Activated naive CD8-positive, alpha-beta T cell treated with anti-CD3 and anti-CD28 coated beads for 36 hours (primary cell): ENCODE measurements at places on chromosomes 13 and 19.

- no peak for DNase-seq
These were observed 76.2 kb upstream of the IRS2 start for GRCh38 chr13:109862627-109863026.

GRCh38 chr13:36432106-36432544 lies at the start of gene CCNA1:
TSS of gene CCNA1 (plus strand) at chr13:36432495. CDS start at chr13:36433057, 562 bp downstream.
- DNase-seq = peak; percentile 36

DNA sequence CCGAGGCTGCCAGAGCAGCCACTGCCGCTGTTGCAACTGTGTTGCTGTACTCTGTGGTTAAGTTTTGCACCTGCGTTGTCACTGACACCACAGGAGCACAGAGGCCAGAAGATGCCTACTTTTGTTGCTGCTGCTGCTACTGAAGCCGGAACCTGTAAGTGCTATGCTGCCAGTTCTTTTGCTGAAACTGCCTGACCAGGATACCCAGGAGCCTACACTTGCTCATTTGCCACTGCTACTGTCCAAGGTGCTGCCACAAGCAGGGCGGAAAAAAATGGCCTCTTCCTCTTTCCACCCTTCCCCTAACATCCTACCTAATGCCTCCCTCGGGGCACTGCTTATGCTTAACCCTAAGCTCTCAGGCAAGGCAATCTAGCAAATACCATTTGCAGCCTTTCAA lies 29.0 kb upstream of the NBEA start:
- no peak for DNase-seq

DNA sequence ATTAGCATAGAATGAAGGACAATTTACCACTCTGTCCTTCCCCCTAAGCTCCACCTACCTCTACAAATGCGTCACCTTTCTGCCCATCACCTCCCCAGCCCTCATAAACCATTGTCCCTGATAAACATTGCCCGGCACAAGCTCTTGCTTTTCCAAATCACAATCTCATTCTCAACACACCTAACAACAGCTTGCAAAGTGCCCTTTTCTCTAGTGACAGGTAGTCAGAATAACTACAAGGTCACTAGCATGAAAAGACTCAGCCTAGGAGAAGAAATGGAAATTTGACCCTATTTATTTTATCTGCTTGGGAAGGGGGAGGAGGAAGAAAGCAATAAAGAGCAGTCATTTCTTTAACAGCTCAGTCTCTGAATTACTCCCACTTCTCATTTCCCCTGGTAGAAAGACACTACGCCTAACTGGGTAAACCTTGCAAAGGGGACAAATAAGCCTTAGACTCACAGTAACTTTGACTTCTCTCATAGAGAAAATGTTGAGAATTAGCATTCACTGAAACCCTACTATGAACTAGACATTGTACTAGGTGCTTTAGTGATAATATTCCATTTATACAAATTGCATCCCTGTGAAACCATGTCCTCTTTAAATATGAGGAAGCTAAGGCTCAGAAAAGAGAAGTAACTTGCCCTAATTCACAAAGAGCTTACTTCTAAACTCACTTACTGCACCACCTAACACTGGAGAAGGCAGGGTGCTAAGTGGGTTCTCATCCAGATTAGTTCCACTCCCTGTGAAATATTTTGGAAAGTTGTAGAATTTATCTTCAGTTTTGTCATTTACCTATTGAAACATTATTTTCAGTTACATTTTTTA lies 116.2 kb upstream of the FNDC3A start:
- DNase-seq = no peak

- DNase-seq = peak; percentile 20
These were observed 34.4 kb upstream of the MIR17HG start for GRCh38 chr13:91313103-91313502.

- DNase-seq = no peak
These were observed 95.9 kb upstream of the RAP2A start for GRCh38 chr13:97337985-97338499.

GRCh38 chr19:6730153-6730804 lies 7.1 kb downstream of the GPR108 start:
- DNase-seq = peak; percentile 56

GRCh38 chr19:20167020-20167644 lies at the start of gene ZNF486:
TSS of gene ZNF486 (plus strand) at chr19:20167214. CDS start at chr19:20167331, 117 bp downstream.
- peak; percentile 93 for DNase-seq

DNA sequence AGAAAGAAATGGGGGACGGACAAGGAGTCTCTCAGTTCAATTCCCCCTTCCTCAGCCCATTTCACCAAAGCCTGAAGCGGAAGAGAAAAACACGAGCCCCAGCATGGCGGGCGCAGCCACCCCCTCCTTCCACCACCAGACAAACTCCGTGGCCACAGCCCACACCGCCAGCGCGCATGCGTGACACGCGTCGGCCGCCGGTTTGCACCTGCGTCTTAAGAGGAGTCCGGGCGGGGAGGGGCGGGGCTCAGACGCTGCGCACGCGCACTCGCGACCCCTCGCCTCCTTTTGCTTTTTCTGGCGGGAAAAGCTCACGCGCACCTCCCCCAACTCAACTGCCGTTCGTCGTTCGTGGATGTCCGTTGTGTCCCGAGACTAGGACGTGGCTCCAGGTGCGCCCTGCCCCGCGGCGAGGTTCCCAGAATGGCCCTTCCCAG lies at the start of gene KASH5:
KASH5 (plus strand) TSS at position 314 of the 437 bp plus-strand sequence. CDS start 2,635 bp downstream, outside the sequence.
- DNase-seq = peak; percentile 86

- DNase-seq = no peak
These were observed 7.1 kb upstream of the KLK5 start for GRCh38 chr19:50959731-50960500.

- no peak for DNase-seq
These were observed 3.6 kb upstream of the HPN start for GRCh38 chr19:35037716-35038622.

DNA sequence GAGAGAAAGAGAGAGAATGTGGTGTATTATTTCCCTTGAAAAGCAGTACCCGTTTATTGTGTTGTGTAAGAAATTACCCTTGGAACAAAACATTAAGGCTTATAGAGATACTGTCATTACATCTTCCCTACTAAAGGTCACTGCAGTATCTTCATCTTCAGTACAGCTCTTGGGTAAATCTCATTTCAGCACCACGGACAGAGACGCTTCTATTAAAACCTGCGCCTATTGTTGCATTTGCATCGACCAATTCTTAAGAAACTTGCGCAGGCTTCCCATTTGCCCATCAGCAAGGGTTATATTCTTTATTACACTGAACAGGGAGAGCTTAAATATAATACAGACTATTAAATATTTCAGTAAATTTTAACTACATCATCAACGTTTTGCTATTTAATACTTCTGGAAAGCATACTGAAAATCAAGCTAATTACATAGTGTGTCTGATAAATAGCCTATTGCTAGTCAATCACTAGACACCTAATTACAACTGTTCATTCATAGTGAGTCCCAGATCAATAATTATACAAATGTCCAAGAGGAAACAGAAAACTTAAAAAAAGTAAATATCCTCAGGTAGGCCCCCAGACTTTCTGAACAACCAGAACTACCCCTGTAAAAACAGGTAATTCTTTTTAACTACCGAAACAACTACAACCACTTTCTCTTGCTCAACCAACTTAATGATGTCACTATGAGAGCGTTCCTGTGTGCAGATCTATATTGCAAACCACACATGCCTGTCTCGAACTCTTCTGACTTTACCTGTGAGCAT lies 350.6 kb downstream of the LIG4 start:
- no peak for DNase-seq

DNA sequence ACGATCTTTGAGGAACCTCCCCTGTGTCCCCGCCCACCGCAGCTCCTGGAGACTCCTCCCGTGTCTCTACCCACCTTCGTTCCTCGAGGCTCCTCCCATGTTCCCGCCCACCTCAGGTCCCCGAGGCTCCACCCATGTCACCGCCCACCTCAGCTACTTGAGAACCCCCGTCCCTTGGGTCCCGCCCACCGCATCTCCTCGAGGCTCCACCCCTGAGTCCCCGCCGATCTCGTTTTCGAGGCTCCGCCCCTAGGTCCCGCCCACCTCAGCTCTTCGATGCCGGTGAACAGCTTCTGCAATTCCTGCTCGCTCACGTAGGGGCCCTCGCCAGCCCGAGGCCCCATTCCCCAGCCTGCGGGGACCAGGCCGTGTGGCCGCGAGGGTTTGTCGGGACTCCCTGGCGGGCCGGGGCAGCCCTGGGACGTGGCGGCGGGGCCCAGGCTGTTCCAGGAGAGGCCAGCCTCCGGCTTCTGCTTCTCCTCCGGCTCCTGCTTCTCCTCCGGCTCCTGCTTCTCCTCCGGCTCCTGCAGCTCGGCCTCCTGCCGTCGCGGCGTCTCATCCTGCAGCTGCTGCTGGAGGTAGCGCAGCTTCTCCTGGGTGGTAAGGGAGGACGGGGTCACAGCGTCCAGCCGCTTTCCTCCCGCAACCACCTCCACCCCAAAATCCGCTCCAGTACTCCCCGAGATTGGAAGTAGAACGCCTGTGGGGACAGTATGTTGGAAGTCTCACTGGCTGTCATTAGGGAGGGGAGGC lies 16.7 kb downstream of the TSKS start:
- peak; percentile 74 for DNase-seq

- no peak for DNase-seq
These were observed 10.6 kb downstream of the DAND5 start for GRCh38 chr19:12979974-12980373.

- no peak for DNase-seq
These were observed 91.8 kb downstream of the WTIP start for GRCh38 chr19:34573226-34573864.

- DNase-seq = no peak
These were observed 344.1 kb downstream of the RFC3 start for GRCh38 chr13:34161931-34162543.

GRCh38 chr13:60328073-60328472 lies 68.9 kb upstream of the TDRD3 start:
- DNase-seq = no peak

GRCh38 chr13:49784886-49785570 lies 7.5 kb downstream of the KPNA3 start:
- DNase-seq = no peak

GRCh38 chr13:41915081-41915480 lies 45.8 kb downstream of the VWA8 start:
- no peak for DNase-seq

DNA sequence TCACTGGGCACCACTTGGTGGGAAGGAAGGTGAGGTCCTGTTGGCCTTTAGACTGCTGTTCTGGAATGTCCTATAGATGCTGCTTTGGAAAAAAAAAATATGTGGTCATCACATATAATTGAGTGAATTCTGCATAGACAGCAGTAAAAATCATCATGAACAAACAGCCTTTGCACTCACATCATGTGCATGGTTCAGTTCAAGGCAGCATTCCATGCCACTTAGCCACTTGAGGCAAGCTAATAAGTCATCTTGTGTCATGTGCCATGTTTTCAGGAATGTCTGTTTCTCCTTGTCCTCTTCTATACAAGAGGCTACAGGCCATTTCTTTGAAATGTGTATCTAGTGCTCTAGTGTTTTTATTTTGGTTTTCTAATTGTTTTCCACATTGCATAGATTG lies 43.9 kb upstream of the TSC22D1 start:
- DNase-seq = no peak

DNA sequence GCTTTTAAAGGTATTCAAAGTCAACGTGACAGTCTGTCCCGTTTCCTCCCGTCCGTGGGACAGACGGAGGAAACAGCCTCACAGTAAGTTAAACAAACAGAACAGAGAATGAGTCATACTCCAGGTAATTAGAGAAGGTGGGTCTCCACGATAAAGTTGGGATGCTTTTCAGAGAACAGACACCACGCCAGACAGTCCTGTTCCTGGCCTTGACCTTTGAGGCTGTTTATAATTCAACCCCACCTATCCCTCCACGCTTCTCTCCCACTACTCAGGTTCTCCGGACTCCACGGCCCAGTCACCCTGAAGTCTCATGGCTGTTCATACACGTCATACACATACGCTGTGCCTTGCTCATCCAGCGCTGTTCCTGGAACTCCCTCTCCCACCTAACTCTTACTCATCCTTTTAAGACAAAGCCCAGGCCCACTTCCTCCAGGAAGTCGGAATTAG lies 42.5 kb downstream of the ARHGEF18 start:
- no peak for DNase-seq

- no peak for DNase-seq
These were observed 95.8 kb downstream of the CCNA1 start for GRCh38 chr13:36528105-36528504.

DNA sequence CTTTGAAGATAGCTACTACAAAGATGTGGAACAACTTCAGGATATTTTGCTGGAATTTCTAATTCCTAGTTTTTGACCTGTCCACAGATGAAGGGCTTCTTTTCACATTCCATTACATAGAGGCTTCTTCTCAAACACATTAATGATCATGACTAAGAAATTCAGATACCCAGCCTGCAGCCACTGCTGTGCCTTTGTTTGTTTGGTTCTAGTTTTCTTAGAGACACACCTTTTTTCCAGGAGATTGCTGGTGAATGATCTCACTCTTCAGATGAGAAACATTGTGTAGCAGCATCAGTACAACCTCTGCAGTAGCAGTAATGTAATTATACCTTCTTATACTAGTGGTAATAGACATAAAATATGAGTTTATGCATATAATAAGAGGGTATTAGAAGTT lies 5.0 kb downstream of the TDRD3 start:
- DNase-seq = no peak

GRCh38 chr13:51541809-51542258 lies 42.4 kb upstream of the WDFY2 start:
- DNase-seq = no peak

GRCh38 chr19:50537769-50538230 lies 24.1 kb upstream of the ASPDH start:
- peak; percentile 58 for DNase-seq

DNA sequence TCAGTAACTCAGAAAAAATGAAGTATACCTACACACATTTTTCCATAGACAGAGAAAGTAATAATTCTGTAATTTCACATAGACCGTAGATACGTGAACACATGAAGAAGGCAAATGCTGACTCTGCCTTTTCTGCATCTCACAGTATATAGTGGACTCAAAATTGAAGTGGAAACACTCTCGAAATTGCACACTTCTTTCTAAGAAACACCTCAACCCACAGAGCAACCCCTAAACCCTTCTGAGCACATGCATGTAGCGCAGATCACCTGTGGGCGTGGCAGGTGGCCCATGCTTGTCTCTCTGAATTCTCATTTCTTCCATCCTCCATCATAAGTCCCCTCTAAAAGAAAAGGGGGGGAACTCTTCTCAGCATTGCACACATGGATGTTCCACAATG lies 34.7 kb downstream of the COL4A1 start:
- DNase-seq = no peak

- DNase-seq = no peak
These were observed 123.4 kb upstream of the MCF2L start for GRCh38 chr13:112845511-112846144.

DNA sequence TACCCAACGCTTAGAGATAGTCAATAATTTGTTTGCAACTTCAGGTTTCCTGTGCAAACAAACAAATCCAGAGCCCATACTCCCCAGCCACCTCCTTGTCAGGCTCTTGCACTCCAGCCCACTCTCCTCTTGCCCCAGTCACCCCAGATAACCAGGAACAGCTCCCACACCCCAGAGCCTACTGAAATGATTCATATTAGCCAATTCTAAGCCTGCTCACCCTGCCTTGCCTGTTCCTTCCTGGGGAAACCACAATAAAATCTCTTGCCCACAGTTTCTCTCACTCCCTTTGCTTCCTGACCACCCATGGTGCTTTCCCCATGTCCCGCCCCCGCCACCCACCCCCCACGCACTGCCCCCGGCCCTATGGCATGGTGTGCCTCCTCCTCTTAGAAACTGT lies 3.8 kb upstream of the ACTL9 start:
- peak; percentile 50 for DNase-seq

GRCh38 chr13:25112695-25113255 lies 16.8 kb downstream of the PABPC3 start:
- no peak for DNase-seq
